ENCODE measurements at places on chromosomes 16 and 17. TPM values are rescaled to one million over a fixed set of nuclear protein-coding genes. Genes with fewer than 3 reads are reported as not detected.

DNA sequence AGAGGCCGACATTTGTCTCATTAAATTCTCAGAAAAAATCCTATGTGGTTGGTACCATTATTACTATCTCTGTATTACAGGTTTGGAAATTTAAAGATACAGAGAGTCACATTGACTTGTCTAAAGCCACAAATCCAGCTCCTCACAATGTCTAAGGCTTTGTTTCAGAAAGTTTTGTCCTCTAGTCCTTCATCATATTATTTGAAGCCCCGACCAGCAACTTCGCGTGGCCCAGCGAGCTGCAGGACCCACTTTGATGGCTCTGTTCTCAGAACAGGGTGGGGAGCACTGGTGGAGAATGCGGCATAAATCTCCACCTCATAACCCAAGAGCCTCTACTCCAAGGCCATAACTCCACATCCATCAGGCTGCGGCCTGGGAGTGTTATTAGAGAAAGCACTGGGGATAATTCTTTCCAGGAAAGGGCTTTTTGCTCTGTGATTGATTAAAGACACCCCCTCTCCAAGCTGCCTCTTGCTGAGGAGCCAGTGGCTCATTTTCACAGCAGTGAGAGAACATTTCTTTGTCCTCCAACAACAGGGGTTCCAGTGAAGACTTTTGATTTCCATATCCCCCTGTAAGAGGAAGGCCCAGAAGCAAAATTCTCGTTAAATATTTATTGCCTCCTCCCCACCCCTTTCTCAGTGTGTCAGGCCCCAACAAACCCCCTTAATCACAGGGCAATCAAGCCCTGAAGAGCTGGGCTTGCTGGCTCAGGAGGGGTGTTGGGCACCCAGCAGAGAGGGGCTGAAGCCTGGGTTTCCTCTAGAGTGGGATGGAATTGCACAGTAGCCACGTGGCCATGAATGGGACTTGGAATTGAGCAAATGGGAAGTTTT is 113.7 kb upstream of the CDH11 start:
- DNase-seq: no peak

GRCh38 chr16:46763147-46763546 is 15.0 kb upstream of the MYLK3 start:
- DNase-seq: peak; percentile 11

GRCh38 chr16:17273142-17273561 is 197.6 kb downstream of the XYLT1 start:
- peak; percentile 76 for DNase-seq

GRCh38 chr16:26186091-26186615 is 494.4 kb downstream of the HS3ST4 start:
- DNase-seq: no peak

- DNase-seq: peak; percentile 40
Measured at GRCh38 chr17:77208217-77208808, 67.5 kb downstream of the SEC14L1 start.

DNA sequence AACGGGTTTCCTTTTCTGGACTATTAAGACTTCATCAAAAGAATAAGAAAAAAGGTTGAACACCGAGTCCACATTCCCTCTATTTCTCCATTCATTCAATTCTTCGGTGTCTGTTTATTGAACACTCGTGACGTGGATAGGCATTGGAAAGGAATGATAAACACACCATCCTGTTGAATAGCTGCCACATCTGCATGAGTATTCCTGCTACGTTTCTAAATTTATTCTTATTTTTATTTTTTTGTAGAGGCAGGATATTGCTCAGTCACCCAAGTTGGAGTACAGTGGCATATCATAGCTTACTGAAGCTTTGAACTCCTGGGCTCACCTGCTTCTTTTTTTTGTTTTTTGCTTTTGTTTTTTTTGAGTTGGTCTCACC is 80.8 kb upstream of the CIBAR2 start:
- DNase-seq: no peak

- no peak for DNase-seq
Measured at GRCh38 chr17:61678339-61678738, 87.3 kb upstream of the NACA2 start.

DNA sequence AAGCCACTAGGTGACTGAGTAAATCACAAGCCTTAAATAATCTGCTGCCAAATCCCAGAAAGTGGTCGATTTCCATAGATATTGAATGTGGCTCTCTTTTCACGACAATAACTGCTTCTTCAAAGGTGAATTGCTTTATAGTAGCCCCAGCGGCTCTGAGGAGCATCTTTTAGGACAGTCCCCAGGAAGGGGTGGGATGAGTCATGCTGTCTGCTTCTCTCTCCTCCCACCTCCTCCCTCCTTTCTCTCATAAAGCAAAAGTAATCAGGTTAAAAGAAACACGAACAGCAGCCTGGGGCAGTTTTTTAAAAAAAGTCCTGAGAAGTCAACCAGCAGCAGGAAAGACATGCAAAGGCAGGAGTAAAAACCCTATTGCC is 1.8 kb downstream of the KIAA0513 start:
- no peak for DNase-seq

GRCh38 chr16:19515757-19516156 is 6.1 kb downstream of the GDE1 start:
- DNase-seq: no peak

GRCh38 chr16:2276368-2277195 is 8.7 kb upstream of the RNPS1 start:
- DNase-seq: no peak

- DNase-seq: no peak
Measured at GRCh38 chr17:57868910-57869616, 19.2 kb upstream of the MRPS23 start.

DNA sequence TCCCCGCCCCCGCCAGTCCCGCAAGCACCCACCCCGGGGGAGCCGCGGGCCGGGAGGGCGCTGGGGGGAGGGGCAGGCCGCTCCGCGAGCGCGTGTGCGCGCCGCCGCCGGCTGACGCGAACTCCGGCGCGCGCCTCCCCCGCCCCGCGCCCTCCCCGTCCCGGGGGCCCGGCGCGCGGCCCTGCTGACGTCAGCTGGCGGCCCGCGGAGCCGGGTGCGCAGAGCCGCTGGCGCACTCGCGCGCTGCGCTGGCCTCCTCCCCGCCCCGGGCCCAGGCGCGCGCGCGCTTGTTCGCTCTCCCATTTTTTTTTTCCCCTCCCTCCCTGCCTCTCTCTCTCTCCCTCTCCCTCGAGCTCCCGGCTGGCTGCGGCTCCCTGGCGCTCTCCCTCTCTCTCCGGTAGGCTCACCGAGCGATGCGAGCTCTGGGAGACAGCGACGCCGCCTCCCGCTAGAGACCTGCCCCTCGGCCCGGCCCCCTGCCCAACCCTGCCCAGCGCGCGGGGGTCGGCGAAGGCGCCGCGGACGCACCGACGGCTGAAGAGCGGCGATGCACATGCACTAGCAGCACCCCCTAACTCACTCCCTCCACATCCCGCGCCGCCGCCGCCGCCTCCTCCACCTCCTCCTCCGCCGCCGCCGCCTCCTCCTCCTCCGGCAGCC is at the start of gene GNAO1:
Gene GNAO1, plus strand, starts transcription at position 334 of the 660 bp plus-strand sequence. CDS start 747 bp downstream, outside the sequence.
- DNase-seq: peak; percentile 82

The BOLA2B gene
- total RNA-seq: 122 TPM

The SPOP gene
- 84.1 TPM for total RNA-seq

The KCTD19 gene
- not detected for total RNA-seq

The NPIPB8 gene
- not detected for total RNA-seq

The ARHGAP44 gene
- 2.8 TPM for total RNA-seq

The CCL4L2 gene
- not detected for total RNA-seq
